ENCODE measurements at places on chromosomes 2 and 18.

- DNase-seq = no peak
Measured at GRCh38 chr2:133836691-133837345, 268.6 kb upstream of the NCKAP5 start.

DNA sequence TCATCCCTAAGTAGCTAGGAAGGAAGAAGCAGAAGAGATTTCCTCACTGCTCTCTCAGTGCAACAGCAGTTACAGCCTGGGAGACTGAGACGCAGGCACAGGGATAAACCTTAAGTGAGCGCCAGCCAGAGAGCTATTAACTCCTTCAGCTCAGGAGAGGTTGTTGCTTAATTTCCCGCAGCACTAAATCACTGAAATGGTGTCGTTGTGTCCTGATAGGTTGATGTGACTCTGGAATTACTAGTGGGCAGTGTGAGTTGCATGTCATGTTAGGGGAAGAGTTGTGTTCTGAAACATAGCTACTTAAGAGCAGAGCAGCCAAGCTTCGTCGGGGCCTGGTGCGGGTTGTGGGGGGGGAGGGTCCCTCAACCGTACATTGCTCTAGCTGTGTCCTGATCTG, 225.8 kb downstream of the NAPG start:
- DNase-seq = no peak

- DNase-seq = no peak
Measured at GRCh38 chr2:232896111-232896510, 26.0 kb downstream of the SNORC start.

- no peak for DNase-seq
Measured at GRCh38 chr2:239313776-239314175, 87.0 kb downstream of the HDAC4 start.

DNA sequence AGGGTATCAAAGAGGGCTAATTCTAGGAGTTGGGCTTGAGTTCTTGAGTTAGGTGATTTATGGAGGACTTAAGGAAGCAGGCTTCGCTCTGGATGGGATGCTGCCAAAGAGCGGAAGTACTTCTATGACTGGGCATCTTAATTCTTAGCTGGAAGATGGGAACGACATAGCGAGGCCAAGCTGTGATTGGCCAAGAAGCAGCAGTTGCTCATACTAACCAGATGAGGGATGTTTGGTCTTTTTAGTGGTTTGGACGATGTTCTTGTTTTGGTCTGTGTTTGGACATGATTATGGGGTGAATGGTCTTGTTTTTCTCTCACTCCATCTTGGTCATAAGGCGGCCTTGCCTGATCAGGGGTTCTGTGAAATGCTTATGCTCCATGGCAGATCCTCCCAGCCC, 133.7 kb downstream of the MSH2 start:
- DNase-seq = no peak

GRCh38 chr2:149132339-149132738, 93.8 kb downstream of the LYPD6B start:
- no peak for DNase-seq

GRCh38 chr18:9130806-9131205, 5.8 kb upstream of the ANKRD12 start:
- no peak for DNase-seq

GRCh38 chr2:52404866-52405265, 1362.7 kb upstream of the CHAC2 start:
- DNase-seq = no peak

DNA sequence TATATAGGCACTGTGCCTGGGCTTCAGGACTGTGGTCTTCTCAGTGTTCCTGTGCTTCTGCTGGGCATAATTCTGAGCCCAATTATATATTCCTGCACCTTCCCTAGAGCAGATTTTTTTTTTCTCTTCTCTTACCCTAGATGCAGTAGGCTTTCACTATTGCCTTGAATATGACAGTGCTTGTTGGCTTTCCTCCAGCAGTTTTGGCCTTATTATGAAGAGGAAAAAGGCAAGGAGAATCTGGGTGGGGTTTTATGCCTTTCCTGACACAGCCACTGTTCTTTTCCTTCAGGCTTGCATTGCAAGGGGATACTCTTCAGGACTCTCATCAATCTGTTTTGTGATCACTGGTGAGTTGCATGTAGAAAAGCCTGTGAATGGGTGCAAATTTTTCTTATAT, 221.9 kb upstream of the CELF4 start:
- DNase-seq = no peak

- no peak for DNase-seq
Measured at GRCh38 chr18:35091841-35092240, 50.6 kb downstream of the MAPRE2 start.

GRCh38 chr2:12725233-12726187, 8.8 kb downstream of the TRIB2 start:
- DNase-seq = no peak

GRCh38 chr18:3358310-3358709, 91.7 kb upstream of the TGIF1 start:
- no peak for DNase-seq

DNA sequence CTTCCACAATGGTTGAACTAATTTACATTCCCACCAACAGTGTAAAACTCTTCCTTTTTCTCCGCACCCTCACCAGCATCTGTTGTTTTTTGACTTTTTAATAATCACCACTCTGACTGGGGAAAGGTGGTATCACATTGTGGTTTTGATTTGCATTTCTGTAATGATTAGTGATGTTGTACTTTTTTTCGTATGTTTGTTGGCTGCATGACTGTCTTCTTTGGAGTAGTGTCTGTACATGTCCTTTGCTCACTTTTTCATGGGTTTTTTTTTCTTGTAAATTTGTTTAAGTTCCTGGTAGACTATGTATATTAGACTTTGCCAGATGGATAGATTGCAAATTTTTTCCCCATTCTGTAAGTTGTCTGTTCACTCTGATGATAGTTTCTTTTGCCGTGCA, 574.8 kb downstream of the KCNJ3 start:
- no peak for DNase-seq

DNA sequence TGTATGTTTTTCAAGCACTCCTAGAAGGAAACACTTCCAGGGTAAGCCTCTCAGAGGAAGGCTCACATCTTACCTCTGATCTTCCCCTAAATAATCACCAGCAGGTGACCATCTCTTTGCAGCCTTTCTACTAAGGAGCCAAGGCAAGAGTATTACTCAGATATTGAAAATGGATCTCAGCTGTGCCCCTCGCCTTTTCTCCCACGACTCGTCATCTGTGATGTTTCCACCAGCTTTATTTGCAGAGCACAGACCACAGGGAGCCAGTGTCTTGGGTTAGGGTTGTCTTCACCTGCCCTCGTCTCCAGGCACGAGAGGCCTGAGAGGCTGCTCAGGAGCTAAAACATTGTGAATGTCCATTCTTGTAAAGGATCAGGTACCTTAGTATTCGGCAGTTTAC, 16.9 kb upstream of the SCLY start:
- DNase-seq = no peak
